ENCODE measurements at places on chromosomes 7 and 10.

- DNase-seq: no peak
These were observed 108.9 kb upstream of the FAM3C start for GRCh38 chr7:121505021-121505420.

DNA sequence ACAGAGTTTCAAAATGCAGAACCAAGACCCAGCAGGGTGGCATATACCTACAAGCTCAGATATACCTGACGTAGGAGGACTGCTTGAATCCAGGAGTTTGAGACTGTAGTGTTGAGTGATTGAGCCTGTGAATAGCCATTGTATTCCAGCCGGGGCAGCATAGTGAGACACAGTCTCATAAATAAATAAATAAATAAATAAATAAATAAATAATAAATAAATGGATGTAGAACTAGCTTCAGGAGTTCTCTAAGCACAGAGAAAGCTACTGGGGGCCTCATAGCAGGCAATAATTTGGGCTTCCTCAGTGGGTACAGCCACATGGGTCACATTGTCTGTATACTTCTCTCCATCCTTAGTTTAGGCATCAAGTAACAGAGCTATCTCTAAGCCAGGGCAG, 906.8 kb downstream of the LRMDA start:
- DNase-seq: no peak

- no peak for DNase-seq
These were observed 54.1 kb downstream of the FOXL3 start for GRCh38 chr7:343864-344607.

GRCh38 chr10:103463499-103463898, 4.8 kb upstream of the CALHM1 start:
- no peak for DNase-seq

DNA sequence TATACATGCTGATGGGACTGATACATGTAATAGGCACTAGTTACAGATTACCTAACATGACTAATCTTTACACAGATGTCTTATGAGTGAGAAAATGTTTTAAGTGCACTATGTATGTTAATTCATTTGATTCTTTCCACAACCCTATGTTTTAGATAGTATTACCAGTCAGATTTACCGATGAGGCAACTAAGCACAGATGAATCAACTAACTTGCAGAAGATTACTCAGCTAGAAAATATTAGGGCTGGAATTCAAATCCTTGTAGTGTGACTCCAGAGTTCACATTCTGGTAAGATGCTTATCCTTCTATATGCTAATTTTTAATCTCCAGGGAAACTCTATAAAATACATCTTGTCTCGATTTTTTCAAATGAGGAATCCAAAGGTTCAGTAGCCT, 964.9 kb downstream of the REEP3 start:
- no peak for DNase-seq

- no peak for DNase-seq
These were observed 186.3 kb downstream of the IPMK start for GRCh38 chr10:58081353-58081752.

DNA sequence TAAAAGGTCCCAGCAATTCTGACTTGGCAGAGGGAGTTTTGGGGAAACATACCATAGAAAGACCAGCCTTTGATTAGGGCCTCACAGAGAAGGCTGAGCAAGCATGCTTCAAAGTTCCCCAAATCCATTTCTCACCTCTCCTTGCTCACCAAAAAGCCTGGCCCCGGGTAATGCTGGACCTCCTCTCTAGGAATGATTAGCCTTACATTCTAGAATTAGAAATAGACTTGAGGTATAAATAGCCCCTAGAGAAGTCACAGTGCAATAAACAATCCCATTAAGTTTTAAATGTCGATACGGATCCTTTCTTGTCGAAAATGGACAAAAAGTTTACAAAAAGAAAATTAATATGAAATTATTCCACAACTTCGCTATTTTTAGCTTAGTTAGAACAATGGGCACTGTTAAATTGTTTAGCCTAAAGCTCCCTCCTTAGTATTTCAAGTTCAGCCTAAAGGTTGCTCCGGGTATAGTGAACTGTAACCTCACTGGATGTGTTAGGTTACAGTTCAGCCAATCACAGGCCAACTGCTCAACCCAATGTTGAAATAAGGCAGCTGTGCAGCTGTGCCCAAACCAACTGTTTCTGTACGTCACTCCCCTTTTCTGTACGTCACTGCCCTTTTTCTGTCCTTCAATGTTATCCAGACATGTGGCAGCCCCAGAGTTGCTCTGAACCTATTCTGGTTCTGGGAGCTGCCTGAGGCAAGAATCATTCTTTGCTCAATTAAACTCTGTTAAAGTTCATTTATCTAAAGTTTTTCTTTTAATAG, 7.9 kb upstream of the GSDME start:
- no peak for DNase-seq

DNA sequence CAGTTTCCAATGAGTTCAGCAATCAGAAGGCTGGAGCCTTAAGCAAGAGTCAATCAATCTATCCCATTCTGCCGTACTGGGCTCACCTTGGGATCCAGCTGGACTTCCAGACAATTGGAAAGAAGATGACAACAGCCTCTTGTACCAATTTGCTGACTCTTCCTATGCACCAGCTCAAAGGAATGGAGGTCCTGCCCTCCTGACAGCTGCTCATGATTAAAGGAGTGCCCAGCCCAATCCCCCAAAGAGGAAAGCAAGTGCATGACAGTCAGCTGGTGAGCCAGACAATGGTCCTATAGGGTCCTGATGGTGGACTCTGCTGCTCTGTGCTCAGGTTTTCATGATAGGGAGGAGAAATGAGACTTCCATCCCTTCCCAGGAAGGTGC, 25.1 kb downstream of the VSTM4 start:
- DNase-seq: no peak

DNA sequence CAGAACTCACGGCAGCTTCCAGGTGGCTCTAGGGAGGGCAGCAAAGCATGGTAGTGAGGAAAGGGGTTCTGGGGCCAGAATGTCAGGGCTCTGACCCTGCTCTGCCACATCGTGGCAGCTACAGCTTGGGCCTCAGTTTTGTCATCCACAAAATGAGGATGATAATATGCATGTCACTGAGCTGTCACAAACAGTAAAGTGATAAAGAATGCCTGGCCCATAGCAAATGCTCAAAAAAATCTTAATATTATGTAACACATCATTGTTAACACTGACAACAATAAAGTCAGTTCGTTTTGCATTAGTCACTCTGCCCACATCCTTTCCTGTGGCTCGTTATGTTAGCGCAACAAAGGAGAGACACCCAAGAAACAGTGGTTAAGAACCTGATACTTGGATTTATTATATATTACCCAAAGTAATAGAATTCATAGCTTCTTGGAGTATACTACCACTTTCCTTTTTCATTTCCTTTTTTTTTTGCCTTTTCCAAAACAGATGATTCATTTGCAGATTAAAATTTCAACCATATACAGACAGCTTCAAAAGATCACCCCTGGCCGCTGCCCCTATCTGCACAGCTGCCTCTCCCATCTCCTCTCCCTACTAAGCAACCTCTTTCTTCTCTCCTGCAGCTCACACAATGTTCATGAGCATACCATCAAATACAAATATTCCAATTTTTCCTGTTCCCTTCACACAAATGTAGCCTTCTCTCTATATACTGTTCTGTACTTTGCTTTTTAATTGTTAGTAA, 45.5 kb upstream of the DDC start:
- no peak for DNase-seq

- no peak for DNase-seq
These were observed 4.1 kb downstream of the OR2F1 start for GRCh38 chr7:143958781-143959180.

DNA sequence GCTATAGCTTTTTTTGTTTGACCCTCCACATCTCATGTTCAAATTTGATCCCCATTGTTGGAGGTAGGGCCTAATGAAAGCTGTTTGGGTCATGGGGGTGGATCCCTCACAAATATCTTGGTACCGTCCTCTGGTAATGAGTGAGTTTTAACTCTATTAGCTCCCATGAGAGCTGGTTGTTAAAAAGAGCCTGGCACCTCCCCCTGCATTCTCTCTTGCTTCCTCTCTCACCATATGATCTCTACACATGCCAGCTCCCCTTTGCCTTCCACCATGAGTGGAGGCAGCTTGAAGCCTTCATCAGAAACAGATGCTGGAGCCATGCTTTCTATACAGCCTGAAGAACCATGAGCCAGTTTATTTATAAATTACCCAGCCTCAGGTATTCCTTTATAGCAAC, 43.0 kb upstream of the IMMP2L start:
- no peak for DNase-seq

- DNase-seq: no peak
These were observed 129.0 kb downstream of the CDH23 start for GRCh38 chr10:71525721-71526120.

DNA sequence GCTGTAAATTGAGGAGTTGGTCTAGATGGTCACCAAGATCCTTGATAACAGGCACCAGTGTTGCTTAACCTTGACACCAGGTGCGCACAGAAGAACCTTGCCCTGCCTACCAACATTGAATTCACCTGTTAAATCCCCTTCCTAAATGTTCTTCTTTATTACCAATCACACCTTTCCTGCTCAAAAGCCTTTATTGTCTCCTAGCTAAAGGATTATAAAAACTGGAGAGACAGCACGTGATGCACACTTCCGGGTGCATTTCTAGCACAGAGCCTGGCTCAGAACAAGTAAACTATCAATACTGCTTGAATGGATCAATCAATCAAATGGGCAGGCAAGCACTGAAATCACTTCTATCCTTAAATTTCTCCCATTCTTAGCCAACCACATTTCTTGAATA, 56.3 kb downstream of the SVIL start:
- no peak for DNase-seq

GRCh38 chr7:140176122-140176701, 571 bp downstream of the KDM7A start:
- DNase-seq: no peak

- DNase-seq: no peak
These were observed 41.1 kb downstream of the AP5Z1 start for GRCh38 chr7:4816419-4817080.

GRCh38 chr7:45937301-45937700, 16.2 kb upstream of the IGFBP3 start:
- no peak for DNase-seq

- DNase-seq: no peak
These were observed 282.3 kb downstream of the KLF6 start for GRCh38 chr10:3502673-3503072.

DNA sequence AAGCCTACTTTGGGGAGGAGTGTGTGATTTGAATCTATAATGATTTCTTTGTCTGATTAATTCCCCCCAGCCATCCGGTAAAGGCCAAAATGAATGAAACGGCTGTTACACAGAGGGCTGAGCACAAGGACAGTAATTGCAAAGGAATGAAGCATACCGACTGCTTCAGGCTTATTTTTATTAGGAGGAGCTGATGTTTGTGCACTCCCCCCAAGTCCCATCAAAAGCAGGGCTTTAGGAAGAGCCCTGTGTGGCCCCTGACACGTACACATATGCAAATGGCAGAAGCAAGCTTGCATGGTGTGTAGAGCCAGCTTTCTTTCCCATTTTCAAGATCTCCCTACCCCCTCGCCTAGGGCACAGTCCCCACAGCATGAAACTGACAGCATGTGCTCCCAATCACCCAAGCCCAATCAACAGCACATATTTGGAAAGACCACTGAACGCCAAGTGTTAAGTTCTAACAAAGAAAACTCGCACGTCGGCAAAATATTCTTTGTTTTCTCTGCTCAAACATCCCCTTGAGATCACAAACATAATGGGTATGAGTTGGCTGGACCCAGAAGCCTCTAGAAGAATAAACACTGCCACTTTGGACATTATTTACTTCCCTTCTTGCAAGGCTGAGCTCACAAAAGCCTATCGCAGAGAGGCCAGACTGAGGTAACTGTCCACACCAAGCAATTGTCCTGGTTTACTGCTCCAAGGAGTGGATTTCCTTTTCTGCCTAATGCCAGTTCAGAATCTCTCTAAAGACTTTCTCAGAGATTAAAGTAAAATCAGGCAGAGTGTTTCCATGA, 143.0 kb downstream of the CUBN start:
- DNase-seq: peak; percentile 62

DNA sequence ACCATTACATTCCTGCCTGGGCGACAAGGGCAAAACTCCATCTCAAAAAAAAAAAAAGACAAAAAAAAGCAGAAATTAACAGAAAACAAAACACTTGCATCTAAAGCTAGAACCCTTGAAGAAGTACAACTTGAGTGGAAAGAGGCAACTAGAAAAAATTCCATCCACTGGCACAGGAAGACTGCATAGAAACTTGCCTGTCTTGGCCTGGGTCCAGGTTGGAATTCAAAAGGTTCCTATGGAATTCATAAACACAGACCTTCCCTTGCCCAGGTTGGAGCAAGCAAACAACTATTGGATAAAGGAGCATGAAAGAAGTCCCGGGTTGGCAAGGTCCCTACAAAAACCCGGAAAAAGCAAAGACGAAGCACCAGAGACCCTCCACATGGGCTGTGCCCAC, 69.8 kb downstream of the CCDC71L start:
- DNase-seq: no peak

DNA sequence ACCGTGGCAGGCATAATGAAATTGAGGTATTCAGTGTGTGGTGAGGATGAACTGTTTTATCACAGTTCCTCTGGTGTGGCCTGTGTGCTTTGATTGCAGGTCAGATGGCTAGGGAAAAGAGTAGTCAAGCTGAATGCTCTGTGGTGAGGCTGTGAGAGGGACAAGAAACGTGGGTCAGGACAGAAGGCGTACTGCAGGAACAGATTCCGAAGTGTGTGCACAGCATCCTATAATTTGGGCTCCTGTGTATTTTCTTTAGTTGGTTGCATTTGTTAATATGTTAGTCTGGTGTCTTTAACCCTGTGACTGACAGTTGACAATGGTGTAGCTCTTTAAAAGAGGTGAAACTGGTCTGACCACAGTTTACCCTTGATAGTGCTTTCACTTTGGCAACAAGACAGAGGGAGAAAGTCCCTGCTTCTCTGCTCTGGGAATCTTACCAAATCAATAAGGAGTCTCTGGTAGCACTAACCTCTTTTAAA, 76.5 kb downstream of the AUTS2 start:
- no peak for DNase-seq

- DNase-seq: no peak
These were observed 56.0 kb upstream of the SLC35G1 start for GRCh38 chr10:93837822-93838221.

- DNase-seq: no peak
These were observed 53.5 kb upstream of the FGL2 start for GRCh38 chr7:77253151-77253550.

DNA sequence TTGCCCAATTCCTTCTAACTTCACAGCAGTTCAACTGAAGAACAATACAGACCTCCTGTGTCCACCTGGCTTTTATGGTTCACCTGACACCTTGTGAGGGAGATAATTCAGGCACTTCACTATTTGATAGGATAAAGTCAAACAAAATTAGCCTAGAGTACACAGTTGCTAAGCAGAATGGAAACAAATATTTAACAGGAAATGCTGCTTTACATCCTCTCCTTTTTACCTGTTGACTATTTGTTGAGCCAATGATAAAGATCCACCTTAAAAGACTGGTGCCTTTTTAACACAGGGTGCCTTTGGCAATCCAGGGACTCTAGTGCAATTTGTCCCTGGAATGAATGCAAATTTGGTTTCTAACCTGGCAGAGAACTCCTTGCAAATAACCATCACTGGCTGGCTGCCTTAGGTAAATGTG, 39.8 kb downstream of the ITPRID1 start:
- DNase-seq: peak; percentile 34

- no peak for DNase-seq
These were observed 51.9 kb downstream of the ZNF365 start for GRCh38 chr10:62426086-62426485.

- DNase-seq: no peak
These were observed 16.4 kb upstream of the FOXK1 start for GRCh38 chr7:4665661-4666060.

- DNase-seq: no peak
These were observed 83.4 kb upstream of the BMPER start for GRCh38 chr7:33821970-33822369.
